Muscle of arm (tissue), 14 donors: ENCODE measurements at places on chromosomes 2 and 18.

DNA sequence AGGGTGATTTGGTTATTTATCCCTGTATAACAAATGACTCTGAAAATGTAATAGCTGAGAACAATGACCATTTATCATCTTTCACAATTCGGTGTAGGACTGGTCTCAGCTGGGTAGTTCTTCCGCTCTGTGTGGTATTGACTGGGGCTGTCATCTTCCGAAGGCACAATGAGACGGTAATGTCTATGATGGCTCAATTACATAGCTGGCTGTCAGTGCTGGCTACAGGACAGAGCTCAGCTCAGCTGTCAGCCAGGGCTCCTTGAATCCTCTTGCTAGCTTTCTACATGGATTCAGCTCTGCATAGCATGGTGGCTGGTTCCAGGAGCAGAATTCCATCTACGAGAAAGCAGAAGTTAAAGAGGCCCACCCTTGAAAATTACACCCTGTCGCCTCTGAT is 483.8 kb downstream of the TDRD15 start:
- no peak for DNase-seq

DNA sequence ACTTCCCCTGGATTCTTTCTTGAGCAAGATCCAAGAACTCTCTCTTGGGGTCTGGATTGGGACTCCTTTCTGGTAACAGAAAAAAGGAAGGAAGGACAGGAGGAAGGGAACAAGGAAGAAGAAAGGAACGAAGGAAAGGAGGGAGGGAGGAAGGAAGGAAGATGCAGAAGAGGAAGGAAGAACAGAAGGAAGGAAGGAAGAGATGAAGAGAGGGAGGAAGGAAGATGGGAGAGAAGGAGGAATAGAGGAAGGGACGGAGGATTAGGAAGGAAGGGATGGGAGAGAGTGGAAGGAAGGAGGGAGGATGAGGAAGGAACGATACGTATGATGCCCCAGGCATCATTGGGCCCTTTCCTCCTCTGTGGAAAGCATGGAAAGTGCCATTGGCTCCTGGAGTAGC is 58.6 kb downstream of the CYP26B1 start:
- no peak for DNase-seq

DNA sequence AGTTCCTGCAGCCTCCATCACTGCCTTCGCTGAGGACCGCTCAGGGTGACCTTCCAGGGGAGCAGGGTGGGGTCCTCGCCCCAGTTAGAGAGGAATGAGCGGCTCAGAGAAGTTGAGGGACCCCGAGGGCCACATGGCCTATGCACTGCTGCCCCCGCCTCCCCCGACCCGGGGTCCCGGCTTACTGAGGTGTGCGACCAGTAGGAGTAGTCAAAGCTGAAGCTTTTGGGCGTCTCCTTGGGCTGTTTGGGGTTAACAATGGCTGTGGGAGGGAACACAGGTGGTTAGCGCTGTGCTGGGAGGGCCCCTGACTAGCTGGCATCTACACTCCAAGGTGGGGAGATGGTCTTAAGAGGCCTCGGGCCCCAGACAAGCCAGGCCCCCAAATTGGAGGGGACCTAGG is 31.0 kb downstream of the KIF1A start:
- no peak for DNase-seq

- no peak for DNase-seq
Observed at GRCh38 chr2:128681507-128681906, 362.8 kb upstream of the HS6ST1 start.

- DNase-seq = no peak
Observed at GRCh38 chr18:2441544-2441943, 129.8 kb downstream of the METTL4 start.

DNA sequence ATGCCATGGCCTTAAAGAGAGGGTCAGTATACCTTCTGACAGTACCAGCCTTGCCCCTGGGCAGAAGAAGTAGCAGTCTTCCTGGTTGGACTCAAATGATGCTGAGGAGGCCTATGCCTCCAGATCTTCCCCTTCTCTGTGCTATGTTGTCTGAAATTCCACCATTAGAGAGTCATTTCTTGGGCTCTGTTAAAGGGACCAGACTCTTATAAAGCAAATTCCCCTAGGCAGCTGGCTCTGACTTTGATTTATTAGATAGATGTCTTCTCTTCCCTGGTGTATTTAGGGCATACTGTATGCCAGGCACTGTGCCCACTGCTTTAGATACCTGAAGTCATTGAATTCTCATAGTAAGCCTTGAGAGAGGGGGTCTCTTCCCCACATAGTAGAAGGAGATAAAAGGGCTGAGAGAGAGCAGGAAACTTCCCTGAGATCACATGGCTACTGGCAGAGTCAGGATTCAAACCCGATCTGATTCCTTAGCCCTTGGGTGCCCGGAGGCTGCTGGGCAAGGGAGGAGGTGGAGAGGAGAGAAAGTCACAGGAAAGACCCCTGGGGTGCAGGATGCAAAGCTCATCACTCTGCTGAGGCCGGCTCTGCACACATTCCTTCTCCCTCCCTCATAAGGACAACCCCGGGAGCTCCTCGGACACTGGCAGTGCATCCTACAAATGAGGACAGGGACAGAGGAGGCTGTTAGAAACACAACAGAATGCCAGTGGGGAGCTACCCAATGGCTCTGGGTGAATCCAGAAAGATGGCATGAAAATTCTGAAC is 23.0 kb downstream of the COPS9 start:
- DNase-seq = no peak

DNA sequence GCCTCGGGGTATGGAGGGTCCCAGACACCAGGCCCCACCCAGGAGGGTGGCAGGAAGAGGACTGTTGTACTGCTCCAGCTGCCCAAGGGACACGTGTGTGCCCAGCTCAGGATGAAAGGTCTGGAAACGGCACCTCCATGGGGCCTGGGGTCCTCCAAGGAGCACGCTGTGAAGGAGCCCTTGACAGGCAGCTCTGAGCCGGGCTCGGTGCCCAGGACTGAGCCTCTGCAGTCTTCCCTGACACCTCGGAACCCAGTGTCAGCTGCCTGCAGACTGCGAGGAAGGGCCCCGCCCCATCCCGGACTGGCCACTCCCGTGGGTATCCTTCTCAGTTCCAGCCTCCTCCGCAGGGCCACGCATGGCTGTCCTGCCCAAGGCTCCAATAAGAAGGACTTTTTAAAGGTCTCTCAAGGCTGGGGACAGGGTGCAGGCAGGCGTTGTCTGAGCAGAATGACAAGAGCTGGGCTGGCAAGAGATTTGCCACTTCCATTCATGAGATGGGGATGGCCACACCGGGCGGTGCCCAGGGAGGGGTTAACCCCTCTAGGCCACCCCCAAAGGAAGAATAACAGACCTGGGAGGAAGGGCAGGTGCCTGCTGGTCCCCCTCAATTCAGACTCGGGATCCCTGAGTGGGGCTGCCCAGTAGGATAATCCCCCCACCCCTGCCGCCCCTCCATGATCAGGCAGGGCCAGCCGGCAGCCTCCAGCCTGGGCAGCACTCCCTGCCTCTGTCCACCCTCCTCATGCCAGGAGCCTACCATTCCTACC is 8.9 kb downstream of the ECEL1 start:
- no peak for DNase-seq

DNA sequence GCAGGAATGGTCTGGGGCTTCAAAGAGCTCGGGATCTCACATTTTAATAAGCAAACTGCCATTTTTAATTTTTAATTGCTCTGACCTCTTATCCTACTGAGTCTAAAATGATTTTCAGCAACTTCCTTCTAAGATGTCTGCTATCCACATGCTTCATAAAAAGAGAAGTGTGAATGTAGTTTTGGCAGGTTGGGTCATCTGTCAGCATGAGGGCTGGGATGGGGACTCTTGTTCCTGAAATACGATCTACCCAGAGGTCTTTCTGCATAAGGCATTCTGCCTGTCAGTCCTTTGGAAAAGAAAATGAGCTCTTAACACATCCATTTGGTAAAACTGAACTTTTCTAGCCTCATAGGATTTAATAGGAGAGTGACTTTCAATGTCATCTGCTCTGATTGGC is 252.8 kb upstream of the APCDD1 start:
- no peak for DNase-seq

DNA sequence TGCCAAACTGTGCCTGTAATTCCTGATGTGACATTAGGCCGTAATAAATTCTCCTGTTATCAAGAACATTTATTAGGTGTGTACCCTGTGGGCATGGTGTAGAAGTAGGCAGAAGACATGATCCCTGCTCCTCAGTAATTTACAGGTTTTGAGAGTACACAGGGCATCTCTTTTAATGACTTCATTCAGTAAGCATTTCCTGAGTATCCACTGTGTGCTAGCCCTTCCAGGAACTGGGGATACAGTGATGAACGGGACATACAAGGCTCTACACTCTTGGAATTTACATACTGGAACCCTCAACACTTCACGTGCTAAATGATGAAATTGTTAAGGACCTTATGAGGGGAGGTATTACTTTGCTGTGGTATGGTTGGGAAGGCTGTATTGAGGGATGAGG is 30.2 kb downstream of the DIS3L2 start:
- no peak for DNase-seq

DNA sequence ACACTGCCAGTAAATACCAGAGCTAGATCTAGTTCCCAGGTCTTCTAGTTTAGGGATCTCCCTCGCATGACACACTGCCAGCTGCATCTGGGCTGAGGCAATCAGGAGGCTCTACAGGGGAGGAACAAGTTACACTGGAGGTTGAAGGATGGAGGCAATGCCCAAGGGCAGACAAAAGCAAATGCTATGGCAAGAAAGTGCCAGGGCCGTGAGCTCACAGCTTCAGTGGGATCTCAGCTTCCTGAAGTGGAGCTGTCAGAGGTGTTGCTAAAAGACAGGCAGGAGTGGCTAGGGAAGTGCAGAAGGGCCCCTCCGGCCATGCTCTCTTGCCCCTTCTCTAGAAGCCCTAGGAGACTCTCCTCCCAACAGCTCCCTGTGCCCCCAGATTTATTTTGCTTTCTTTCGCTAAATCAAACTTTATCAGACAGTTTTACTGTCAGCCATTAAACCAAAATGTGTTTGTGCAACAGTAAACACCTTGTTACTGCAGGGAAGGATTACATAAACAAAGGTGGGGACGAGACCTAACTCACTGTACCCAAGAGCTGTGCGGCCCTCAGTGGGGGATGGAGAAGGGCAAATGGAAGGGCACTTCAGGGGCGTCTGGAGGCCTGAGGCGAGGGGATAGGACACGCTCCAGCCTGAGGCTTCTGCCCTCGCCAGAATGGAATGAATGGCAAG is 39.4 kb upstream of the PKDCC start:
- DNase-seq = no peak

- no peak for DNase-seq
Observed at GRCh38 chr2:113134717-113135116, 7.3 kb downstream of the IL1RN start.

DNA sequence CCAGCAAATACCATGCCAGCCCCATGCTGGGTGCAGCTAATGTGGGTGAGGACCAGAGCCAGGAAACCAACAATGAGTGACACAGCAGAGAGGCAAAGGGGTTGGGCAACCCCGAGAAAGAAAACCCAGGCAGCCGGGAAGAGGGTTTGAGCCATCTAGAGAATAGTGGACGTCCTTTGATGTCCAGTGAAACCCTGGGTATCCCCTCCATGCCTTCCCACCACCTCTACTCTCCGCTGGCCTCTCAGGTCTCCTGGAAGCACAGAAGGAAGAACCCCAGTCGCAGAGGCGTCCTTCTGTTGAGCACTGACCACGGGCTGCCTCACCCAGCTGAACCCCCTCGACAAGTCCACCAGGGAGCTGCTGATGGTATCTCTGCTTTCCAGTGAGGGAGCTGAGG is 657.4 kb upstream of the ID2 start:
- DNase-seq = no peak

DNA sequence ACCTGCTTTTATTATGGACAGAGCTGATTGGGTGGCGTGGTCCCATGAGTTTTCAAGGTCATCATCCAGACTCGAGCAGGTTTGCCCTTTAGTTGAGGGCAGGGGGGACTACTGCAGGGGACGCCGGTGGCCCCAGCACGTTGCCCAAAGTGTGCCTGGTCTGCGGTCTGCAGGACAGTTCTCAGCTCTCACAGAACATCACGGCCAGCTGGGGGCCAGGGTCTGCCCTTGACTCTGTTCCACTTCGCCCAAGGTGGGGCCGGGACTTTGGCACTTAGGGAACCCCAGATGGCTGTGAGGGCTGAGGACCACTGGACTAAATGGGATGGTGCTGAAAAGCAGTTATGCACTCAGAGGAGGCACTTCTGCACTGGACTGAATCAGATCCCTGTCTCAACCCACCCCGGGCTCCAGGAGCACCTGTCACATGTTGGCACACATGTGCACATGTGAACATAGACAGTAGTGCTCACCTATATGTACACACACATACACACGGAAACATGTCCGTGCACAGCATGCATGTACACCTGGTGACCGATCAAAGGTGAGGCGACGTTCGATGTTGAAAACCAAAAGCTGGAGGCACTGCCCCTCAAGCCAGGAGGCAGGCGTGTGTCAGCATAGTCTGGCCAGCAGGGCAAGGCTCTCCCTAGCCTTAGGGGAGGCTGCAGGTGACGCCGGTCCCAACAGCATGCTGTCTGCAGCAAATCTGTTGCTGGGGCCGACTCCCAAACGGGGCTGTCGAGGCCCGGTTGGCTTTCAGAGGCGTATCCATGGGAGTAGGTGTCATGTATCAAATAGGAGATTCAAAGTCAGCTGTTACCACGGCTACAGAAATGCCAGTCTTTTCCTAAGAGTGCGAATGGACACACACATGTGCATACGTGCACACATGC is 10.2 kb downstream of the ANO7 start:
- no peak for DNase-seq

- DNase-seq = no peak
Observed at GRCh38 chr2:15746703-15747550, 155.3 kb downstream of the DDX1 start.

- DNase-seq = no peak
Observed at GRCh38 chr2:37852585-37853014, 72.5 kb upstream of the RMDN2 start.

DNA sequence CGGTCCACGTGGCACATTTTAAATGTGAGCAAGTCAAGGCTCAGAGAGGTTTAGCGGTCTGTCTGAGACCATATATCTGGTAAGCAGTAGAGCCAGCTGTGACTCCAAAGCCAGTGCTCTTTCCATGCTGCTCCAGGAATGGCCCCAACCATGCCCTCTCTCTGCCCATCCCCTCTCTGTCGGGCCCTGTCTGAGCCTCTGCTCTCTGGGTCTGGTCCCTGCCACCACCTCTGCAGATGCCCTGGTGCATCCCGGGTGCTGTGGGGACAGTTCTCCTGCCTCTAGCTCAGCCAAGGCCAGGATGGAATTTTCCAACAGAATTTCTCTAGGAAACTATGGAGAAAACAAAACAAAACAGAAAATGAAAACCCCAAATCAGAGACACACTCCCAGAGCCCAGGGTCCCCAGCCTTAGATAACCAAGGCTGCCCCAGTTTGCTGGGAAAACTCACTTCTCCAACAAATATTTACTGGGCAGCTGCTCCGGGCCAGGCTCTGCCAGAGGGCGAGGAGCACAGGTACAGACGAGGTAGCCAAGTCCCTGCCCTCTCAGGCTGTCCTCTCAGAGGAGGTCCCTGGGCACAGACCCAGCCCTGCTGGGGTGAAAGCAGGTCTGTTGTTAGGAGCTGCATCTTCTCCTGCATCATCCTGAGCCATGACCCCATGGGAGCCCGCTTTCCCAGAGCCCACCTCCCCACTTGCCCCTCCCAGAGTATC is 9.2 kb downstream of the ADRA2B start:
- no peak for DNase-seq
